ENCODE measurements at places on chromosomes 7 and 10.

DNA sequence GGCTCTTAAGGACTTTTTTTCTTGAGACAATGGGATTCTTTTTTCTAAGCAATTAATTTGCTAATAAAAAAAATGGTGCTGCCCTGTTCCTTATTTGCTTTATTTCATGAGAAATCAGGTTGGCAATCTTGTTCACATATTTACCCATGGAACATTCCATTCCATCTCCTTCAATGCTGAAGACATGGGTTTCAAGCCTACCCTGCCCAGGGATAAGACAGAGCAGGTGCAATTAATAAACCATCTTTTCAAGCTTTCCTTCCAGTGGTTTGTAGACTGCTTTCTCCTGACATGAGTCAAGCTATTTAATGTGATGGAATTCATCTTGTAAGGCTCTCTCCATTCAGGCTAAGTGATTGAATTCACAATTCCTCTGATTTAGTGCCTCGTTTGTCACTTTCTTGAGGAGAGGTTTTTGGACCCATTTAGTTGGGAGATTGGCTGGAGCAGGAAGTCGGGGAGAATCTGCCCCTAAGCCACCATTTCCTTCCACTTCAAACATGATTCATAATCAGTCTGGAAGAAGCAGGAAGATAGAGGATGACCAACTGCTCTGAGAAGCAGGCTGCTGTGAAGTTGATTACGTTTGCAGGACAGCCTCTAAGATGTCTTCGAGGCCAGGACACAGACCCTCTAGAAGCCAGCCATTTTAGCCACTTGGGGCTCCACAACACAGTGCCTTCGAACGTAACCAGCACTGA lies 552.4 kb upstream of the GALNT17 start:
- DNase-seq, result no peak

- no peak for DNase-seq
Observed at GRCh38 chr7:7917593-7917992, 51.0 kb upstream of the GLCCI1 start.

DNA sequence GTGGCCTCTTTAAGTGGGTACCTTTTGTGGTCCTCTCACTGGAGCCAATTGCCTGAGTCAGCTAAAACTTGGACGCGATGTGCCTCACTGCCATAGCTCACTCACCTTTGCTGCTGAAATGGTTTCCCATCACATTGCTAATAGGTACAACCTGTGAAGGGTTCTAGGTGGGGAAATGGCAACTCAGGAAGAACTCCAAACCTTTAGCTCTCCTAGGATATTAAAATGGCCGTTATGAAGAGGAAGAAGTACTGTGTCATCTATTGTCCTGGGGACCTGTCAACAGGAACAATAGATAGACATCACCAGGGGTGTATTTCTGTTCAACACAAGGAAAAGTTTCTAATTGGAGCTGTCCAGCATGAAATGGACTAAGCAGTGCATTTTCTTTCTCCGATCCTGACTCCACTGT lies 1.2 kb upstream of the ZNF655 start:
- DNase-seq, result no peak

- DNase-seq, result no peak
Observed at GRCh38 chr7:47611045-47611511, 29.2 kb upstream of the TNS3 start.
